Stimulated activated CD8-positive, alpha-beta memory T cell treated with anti-CD3 and anti-CD28 coated beads, Interleukin-2, amount 100 ng/mL, for 1 hour (primary cell): ENCODE measurements at places on chromosomes 6 and 20.

- no peak for DNase-seq
Observed at GRCh38 chr6:118319894-118320649, 228.0 kb upstream of the PLN start.

- DNase-seq: no peak
Observed at GRCh38 chr6:42217157-42217518, 523 bp downstream of the MRPS10 start.

DNA sequence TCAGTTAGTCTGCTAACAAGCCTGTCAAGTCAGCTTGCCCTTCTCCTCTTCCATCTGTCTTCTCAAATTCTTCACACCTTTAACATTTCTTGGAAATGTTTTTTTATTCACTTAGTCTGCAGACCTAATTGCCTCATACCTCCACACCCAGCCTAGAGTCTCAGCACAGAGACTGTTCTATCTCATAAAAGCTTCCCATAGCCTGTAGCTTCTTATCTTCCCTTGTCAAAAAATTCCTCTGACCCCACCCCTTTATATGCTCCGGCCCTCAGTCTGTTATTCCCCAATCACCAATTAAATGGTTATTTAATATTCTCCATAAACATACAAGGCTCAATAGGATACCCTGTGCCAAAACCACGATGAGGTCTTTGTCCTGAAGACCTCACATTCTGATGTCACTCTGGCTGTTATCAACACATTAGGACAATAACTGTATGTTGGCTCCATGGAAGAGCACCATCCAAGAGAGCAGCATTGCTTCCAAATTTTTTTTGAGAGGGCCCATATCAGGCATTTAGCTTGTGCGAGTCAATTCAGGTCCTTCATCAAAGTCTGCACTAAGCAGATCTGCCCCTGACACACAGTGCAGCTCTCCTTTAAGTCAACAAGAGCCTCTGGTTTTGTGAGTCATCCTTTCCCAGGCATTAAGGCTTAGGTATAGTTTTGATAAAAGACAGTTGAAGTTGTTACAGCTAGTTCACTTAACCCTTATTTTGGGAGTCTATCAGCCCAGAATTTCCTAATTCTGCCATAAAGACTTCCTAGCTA is 83.2 kb upstream of the TBX18 start:
- no peak for DNase-seq

GRCh38 chr6:38944655-38945279 is 103.8 kb upstream of the GLP1R start:
- DNase-seq: no peak

- no peak for DNase-seq
Observed at GRCh38 chr6:87941556-87942358, 105.9 kb upstream of the SPACA1 start.

GRCh38 chr6:161903584-161904212 is 629.8 kb upstream of the AGPAT4 start:
- DNase-seq: no peak

DNA sequence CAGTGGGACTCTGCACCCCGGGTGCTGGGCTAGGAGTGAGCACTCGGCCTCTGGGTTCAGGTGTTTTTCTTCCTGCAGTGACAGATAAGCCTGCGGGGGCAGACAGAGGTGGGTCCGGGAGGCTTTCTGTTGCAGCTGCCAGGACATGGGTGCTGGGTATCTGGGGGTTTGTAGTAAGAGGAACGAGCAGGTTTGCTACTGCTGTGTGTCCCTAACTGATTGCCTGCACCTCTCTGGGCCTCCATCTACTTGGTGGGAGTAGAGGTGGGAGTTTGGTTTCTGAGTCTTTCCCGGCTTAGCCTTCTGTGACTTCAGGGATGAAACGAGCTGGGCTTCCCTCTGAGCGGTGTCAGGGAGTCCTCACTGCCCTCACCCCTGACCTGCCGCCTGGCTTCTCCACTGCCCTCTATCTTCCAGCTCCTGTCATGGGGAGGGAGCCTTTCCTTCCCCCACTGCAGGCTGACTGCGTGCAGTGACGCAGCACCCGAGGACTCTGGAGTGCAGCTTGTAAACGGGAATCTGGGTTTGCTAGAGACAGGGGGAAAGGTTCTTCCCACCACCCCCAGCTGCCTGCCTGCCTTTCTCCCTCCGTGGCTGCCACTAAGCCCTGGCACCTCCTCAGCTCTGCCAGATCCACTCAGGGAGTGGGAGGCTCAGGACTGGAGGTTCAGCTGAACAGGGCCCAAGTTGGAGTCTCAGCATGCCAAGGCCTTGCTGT is 6.7 kb downstream of the DLGAP4 start:
- DNase-seq: no peak

DNA sequence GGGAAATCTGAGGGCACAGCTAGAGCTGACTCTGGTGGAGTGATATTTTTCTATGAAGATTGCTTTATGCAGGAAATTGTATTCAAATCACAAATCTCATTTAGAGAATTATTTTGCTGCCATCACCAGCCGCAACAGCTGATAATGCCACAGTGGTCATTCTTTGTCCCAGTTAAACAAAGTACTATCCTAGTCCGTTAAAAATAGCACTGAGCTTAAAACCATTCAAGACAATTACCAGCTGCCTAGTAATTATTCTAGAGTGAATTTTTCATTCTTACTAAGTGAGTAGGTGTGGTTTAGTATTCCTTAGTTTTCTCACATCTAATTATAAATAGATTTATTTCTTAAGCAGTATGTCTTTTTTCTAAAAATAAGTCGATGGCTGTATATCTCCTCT is 190.5 kb downstream of the SLC35F1 start:
- no peak for DNase-seq

DNA sequence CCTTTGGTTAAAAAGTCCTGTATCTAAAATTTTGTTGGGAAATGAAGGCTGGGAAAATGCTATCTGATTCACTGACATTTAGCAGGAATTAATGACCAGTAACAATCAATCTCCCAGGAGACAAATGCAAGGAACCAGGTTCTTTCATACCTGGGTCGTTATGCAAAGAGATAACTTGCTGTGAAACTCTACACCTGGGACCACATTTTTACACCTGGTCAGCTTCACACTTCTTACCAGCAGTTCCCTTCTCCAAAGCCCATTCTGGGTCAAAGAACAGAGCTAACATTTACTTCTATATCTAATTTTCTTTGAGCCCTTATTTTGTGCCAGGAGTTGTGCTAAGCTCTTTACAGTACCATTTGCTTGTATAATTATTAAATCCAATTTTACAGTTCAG is 27.4 kb upstream of the STXBP5 start:
- DNase-seq: no peak

DNA sequence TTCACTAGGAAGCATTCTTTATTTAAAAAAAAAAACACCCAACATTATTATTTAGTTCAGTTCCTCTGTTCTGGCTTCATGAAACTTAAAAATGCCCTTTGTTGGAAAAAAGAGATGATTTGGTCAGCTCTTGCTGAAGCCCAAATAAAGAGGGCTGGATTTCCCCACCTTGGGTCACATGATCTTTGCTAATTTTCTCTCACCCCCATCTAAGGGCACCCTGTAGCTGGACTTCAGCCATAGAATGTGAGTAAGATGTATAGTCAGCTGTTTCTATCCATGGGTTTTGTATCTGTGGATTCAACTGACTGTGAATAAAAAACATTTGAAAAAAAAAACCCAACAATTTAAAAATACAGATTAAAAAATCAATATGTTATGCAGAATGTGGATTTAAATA is 213.9 kb upstream of the SULF2 start:
- no peak for DNase-seq

DNA sequence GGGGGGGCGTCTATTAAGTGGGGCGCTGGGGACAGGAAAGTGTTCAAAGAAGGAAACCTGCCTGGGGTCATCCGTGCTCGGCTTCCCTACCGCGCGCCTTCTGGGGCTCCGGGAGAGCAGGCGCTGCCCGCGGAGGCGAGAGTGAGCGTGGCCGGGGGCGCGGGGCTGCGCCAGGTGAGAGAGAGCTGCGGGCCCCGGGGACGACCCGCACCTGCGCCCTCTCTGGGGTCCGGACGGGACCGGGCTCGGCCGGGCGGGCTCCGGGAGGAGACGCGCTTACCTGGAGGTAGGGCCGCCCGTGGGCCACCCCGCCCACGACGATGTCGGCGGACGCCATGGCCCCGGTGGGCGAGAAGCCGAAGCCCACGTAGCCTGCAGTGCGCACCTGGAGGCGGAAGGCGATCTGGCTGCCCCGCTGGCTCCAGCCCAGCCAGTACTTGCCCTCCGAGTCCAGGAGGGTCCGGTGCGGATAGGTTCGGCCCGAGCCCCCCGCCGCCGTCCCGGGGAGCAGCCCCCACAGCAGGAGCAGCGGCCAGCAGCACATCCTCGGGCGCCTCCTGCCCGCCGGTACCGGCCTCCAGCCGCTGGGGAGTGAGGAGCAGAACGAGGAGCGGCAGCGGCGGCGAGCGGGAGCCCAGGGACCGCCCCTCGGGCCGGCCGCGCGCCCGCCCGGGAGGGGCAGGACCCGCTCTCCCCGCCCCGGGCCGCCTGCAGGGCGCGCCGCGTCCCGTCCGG is at the start of gene MOXD1:
Gene MOXD1 (minus strand): TSS at position 593 of the 735 bp plus-strand sequence. CDS start 49 bp downstream, at position 544.
- no peak for DNase-seq

DNA sequence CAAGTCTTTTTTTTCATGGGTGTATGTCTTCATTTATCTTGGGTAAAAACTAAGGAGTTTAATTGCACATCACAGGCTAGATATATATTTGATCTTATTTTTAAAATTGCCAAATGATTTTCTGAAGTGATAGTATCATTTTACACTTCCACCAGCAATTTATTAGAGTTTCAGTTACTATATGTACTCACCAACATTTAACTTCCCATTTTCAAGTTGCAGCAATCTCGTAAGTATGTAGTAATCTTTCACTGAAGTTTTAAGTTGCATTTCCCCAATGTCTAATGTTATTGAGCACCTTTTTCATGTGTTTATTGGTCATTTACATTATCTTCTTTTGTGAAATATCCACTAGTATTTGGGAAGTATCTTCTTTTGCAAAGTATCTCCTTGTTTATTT is 277.4 kb upstream of the CNR1 start:
- no peak for DNase-seq

- DNase-seq: no peak
Observed at GRCh38 chr6:162671580-162672165, 55.9 kb downstream of the PRKN start.

DNA sequence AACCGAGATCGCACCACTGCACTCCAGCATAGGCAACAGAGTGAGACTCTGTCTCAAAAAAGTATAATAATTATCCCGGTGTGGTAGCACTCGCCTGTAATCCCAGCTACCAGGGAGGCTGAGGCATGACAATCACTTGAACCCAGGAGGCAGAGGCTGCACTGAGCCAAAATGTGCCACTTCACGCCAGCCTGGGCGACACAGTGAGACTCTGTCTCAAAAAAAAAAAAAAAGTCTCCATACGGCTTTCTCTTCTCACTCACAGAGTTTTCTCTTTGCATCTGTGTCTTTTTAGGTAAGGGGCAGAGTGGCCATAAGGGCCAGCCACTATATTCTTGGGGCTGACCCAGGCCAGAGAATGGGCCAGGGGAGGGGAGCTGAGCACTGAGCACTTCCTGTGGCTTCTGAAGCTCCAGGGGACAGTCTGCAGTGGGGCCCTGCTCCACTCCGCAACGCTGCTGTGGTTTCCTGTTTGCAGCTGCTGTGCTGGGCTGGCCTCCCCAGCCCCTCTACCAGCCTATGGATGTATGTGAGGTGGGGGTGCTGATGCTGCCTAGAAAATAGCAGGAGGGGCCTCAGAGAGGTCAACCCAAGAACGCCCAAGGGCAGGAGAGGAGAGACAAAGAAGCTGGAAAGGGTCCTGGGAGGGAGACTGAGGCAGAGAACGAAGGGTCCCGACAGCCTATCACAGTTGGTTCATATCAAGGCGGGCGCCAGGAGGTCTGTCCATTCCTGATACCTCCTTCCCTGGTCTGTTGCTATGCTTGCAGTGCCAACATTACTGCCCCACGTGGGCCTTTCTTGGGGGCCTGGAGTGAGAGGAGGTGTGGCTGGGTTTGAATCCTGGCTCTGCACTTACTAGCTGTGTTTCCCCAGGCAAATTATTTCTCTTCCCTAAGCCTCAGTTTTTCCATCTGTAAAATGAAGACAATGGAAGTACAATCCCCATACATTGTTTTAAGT is 16.0 kb downstream of the SLA2 start:
- DNase-seq: no peak

DNA sequence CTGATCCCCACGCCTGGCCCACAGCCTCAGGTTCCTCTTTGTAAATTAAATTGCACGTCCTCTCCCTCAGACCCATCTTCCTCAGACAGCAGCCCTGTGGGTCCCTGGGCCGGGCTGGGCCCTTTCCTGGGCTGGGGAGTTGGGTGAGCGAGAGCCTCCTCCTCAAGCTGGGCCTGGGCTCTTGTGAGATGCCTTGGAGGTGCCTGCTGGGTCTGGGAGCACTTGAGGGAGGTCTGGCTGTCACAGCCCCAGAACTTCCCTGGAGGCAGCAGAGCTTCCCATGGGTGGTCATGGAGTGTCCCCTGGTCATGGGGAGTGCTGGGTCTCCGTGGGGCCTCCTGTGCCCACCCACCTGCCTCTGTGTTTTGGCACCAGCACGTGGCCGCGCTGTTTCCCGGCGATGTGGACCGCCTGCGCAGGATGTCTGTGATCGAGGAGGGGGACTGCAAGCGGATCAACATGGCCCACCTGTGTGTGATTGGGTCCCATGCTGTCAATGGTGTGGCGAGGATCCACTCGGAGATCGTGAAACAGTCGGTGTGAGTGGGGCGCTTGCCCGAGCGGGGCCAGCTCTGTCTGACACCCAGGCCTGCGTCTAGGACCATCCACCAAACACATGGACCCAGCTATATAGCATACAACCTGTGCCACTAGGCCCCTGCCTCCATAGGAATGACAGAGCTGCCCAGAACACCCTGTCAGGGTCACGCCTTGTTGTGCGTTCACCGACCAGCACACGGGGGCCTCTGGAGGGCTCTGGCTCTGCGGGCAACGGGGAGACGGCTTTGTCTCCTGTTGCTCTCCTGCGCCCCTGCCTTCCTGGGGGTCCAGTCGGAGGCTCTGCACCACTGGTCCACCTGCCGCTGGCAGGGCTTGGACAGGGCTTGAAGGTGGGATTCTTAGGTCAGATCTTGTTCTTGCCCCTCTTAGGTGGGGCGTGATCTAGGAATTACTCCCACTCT is 33.0 kb downstream of the PYGB start:
- no peak for DNase-seq

DNA sequence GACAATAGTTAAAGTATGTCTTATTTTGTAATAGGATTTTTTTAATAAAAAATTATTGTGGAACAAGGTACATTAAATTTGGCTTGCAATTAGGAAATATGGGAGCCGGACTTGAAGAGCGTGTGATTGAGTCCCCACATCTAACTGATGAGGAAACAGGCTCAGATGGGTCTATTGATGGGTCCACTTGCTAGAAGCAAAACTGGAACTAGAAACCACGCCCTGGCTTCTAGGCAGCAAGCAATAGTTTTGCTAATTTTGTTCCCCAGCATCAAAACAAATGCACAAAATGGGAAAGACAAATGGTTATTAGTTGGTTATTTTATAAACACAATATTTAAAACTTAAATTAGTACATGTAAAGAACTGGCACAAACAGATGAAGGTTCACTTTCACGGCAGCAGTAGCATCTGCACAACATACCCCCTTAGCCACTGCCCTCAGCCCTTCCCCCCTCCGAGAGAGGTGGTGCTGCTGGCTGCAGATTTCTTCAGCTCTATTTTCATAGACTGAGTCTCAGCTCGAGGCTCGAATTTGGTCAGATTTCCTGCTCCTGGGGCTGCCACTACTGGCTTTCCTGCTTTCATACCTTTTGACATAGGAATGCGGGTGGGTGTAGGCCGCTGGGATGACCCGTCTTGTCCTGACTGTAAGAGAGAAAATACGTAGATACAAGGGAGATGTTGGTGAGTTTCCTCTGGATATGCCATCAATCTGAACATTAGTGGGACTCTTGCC is 23.8 kb upstream of the TMEM30A start:
- no peak for DNase-seq

- DNase-seq: no peak
Observed at GRCh38 chr6:134684423-134684795, 265.5 kb downstream of the ALDH8A1 start.
